GM23248 (cell line): ENCODE measurements at places on chromosomes 1 and 21.
A peak's percentile ranks its signal among the peaks of the same experiment; 100 is the strongest.

DNA sequence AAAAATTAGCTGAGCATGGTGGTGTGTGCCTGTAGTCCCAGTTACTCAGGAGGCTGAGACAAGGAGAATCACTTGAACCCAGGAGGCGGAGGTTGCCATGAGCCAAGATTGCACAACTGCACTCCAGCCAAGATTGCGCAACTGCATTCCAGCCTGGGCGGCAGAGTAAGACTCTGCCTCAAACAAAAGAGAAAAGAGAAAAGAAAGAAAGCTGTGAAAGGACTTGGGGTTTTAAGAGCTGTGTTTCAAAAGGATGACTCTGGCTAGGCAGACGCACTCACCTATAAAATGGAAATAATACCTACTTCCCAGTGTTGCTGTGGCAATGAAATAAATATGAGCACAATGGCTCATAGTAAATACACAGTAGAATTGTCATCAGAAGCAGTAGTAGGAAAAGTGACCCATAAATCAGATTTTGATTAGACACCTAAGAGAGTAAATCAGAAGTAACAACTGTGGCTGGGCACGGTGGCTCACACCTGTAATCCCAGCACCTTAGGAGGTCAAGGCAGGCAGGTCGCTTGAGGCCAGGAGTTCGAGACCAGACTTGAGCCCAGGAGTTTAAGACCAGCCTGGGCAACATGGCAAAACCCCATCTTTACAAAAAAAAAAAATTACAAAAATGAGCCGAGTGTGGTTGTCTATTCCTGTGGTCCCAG lies 45.9 kb upstream of the PUM1 start:
- peak; percentile 73 for DNase-seq

DNA sequence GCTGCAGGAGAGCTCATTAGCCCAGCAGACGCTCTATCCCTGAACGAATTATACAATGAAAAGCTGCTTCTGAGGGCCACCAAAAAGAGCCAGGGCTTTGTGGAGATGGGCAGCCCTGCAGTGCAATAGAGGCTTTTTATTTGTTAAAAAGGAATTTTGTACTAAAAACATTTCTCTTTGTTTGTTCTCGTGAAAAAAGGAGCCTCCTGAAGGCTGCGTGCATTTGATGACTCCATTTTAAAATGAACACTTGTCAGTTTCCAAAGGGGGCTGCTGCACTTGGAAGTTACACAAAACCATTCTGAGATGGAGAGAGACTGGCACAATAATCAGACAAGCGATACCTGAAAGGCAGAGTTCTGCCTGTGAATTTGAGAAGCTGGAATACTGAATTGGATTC lies 202.8 kb downstream of the NTNG1 start:
- DNase-seq, result no peak

DNA sequence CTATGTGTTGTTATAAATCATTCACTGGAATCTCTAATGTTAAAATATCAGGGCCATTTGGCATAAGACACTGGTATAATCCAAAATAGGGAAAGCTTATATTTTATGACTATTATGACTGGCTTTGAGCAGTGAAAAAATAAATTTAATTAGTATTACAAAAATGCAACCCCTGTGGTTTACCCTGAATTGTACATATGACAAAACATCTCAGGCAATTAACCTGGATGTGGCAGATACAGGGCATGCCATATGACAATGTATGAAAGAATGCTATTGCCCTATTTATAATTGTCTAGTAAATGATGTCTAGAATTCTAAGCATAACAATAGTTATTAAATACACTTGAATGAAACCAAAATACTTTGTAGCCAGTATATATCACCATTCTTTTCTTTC lies 532.5 kb upstream of the ADGRL4 start:
- no peak for DNase-seq

GRCh38 chr1:211328866-211329475 lies 2.3 kb downstream of the TRAF5 start:
- no peak for DNase-seq

GRCh38 chr1:43269627-43270375 lies at the start of gene TMEM125:
Gene TMEM125, plus strand, starts transcription at chr1:43269983. Its CDS starts 2,740 bp downstream, at chr1:43272723.
- no peak for DNase-seq

GRCh38 chr1:245179706-245180105 lies 24.9 kb downstream of the KIF26B start:
- no peak for DNase-seq

- no peak for DNase-seq
These were observed 65.0 kb downstream of the KCNH1 start for GRCh38 chr1:211068976-211069375.

- DNase-seq, result no peak
These were observed 32.2 kb downstream of the ANGEL2 start for GRCh38 chr1:212983482-212983881.

GRCh38 chr1:202804126-202804525 lies 4.1 kb downstream of the KDM5B start:
- DNase-seq, result no peak

GRCh38 chr1:1577367-1578011 lies 2.8 kb upstream of the SSU72 start:
- no peak for DNase-seq

GRCh38 chr1:30129001-30129408 lies 594.4 kb downstream of the MATN1 start:
- DNase-seq, result no peak

DNA sequence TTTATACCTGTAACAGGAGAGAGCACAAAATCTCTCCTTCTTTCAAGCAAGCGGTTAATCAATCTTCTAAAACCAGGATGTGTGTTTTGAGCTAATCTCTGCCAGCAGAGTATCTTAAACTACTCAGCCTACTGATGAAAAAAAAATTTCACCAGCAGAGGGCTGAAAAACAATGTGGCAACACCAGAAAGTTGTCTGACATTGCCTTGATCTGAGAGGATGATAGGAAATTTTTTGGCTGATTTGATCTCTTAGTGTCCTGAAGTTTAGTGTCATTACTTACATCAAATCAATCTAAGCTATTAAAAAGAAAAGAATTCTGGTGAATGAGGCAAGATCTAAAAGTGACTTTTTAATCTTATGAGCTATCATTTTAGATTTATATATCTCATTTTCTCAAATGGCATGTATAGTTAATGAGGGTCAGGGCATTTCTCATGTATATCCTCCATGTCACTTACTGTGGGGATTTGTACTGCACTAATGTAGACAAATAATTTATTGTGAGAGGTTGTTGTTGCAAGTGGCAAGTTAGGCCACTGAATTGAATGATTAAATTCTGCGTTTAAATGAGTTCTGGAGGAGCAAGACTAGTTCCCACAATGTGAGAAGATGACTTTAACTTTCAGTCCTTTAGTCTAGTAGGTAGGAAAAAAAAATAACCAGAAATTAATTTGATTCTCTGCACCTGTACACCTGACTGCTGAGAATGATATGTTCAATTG lies 10.9 kb downstream of the ADAMTS1 start:
- peak; percentile 54 for DNase-seq

- DNase-seq, result no peak
These were observed 47.3 kb downstream of the UBIAD1 start for GRCh38 chr1:11320153-11320936.

GRCh38 chr1:236654957-236655356 lies 31.3 kb upstream of the ACTN2 start:
- DNase-seq, result no peak

DNA sequence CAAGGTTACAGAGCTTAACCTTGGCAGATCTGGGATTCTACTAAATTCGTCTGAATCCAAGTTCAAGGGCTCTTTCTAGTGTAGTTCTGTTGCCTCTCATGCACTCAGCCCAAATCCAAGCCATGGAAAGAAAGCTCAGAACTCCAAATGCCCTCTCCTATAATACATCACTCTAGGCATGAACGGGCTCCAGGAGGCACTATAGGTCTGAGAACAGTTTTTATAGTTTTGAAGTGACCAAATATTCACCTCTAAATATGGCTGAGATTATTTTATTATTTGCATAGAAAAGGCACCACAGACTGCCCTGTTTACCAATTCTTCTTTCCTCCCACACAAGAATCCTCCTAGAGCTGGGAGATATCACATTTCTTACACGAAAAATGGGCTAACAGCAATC lies 327.9 kb upstream of the BEND5 start:
- no peak for DNase-seq

- DNase-seq, result peak; percentile 35
These were observed 23.4 kb downstream of the CTBS start for GRCh38 chr1:84550826-84551225.

DNA sequence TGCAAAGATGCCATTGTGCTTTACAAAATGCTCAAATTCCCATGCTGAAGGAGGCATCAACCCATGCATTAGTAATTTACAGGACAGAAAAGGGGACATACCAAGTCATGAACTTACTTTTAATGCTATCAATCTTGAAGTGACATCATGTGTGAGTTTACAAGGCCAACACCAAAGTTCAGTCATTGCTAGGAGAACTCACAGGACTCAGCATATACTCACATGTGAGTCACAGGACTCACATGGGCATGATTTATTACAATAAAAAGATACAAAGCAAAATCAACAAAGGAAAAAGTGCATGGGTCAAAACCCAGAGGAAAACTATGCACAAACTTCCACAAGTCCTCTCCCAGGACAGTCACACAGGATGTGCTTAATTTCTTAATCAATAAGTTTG lies 1656.0 kb downstream of the MRPL39 start:
- no peak for DNase-seq

GRCh38 chr1:226223157-226223785 lies at the start of gene MIXL1:
Gene MIXL1, plus strand, starts transcription at chr1:226223664. Its CDS starts 18 bp downstream, at chr1:226223682.
- peak; percentile 23 for DNase-seq

DNA sequence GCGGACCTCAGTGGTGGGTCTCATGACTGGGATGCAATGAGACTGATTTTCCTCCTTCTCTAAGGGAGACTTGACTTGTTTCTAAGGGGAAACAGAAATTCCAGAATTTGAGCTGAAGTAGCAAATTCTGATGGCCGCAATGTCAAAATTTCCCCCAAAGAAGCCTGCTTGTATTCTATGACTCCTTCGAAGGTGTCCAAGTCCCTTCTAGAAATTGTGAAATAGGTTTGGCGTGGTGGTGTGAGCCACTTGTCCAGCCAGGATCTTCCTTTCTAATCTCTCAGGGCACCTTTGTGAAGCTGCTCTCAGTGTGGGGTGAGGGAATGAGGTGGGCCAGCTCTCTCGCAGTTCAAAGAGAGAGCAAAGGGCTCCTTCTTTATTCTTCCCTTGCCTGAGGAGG lies 19.9 kb downstream of the CLIC6 start:
- DNase-seq, result no peak

- no peak for DNase-seq
These were observed 18.2 kb downstream of the DNAJC11 start for GRCh38 chr1:6683434-6683833.

- DNase-seq, result no peak
These were observed 319.6 kb upstream of the TMPRSS15 start for GRCh38 chr21:18723171-18723570.

- DNase-seq, result peak; percentile 59
These were observed 84.1 kb upstream of the C21orf91 start for GRCh38 chr21:17903029-17903806.

DNA sequence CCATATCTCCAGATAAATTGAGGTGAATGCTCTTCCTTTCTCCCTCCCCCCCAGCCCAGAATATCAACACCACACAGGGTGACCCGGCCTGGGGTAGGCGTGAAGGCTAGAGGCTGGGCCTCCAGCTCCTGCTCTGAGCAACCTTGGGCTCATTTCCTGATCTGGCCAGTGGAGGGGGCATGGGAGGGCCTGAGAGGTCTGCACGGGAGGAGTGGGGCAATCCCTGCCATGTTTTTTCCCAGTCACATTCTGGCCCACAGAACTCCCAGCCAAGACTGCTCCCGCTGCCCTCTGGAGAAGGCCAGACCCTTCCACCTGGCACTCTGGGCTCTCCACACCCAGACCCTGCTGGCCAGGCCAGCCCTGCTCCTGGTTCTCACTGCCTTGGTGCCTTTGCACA lies 3.9 kb downstream of the CLDN19 start:
- DNase-seq, result peak; percentile 61

GRCh38 chr1:34929497-34929852 lies at the start of gene DLGAP3:
Gene DLGAP3, minus strand, starts transcription at chr1:34929650. Its CDS starts 24,267 bp downstream, at chr1:34905383.
- no peak for DNase-seq

GRCh38 chr1:2019172-2019543 lies at the start of gene GABRD:
Gene GABRD, plus strand, starts transcription at chr1:2019345. Its CDS starts 79 bp downstream, at chr1:2019424.
- DNase-seq, result peak; percentile 54

GRCh38 chr1:110185181-110185580 lies 24.9 kb upstream of the KCNC4 start:
- no peak for DNase-seq

GRCh38 chr1:230152999-230153398 lies 86.0 kb downstream of the GALNT2 start:
- no peak for DNase-seq

GRCh38 chr1:84795966-84796600 lies 96.9 kb downstream of the LPAR3 start:
- DNase-seq, result no peak

- peak; percentile 98 for DNase-seq
These were observed 54.4 kb downstream of the NAV1 start for GRCh38 chr1:201593200-201593921.

- peak; percentile 87 for DNase-seq
These were observed 2.4 kb downstream of the UROD start for GRCh38 chr1:45014321-45015028.

DNA sequence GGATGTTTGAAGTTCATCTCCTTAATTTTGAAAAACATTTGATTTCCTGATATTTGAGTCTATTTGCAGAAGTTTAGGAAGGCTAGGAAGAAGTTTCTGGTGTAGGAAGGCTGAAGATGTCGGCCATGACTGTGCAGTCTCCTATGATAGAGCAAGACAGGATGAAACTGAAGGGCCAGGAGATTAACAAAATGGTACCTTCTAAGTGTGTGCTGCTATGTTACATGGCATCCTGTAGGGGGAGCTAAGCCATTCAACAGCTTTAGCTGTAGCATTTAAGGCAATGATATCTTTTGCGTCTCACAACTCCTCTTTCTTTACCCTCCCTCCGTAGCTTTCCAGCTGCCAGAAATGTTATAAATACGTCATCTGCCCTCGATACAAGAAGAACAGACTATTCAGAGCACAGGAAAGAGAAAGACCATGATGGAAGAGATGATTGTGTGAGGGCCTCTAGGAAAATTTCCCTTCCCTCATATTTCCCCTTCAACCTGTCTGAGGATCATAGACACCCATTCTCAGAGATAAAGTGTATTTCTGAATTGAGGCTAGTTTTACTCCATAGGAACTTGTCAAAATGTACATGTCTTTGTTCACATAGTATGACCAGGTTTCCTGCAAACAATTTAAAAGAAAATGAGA lies 61.1 kb downstream of the XCL1 start:
- DNase-seq, result peak; percentile 50

- peak; percentile 92 for DNase-seq
These were observed 38.5 kb downstream of the MSTO1 start for GRCh38 chr1:155648207-155649147.

GRCh38 chr1:82329226-82329625 lies 528.5 kb downstream of the ADGRL2 start:
- DNase-seq, result no peak

GRCh38 chr1:236148470-236148845 lies 6.1 kb downstream of the GPR137B start:
- DNase-seq, result no peak

DNA sequence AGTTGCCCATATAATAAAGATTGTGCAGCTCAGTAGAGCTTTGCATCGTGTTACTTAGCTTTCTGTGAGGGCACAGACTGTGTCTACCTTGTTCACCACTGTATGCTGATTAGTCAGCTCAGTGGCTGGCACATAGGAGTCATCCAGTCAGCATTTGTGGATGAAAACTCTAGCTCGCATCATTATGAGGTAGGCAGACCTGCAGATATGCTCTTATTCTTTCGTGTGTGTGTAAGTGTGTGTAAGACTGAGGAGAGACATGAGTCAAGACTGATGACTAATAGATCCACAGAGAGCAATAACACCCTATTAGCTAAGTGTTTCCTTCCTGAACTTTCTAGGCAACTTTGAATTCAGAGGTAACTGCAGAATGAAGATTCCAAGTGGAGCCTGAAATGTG lies 17.1 kb downstream of the TTF2 start:
- DNase-seq, result peak; percentile 93

GRCh38 chr1:115911294-115911693 lies 65.0 kb upstream of the SLC22A15 start:
- DNase-seq, result no peak
